Inflammatory macrophage treated with lipopolysaccharide for 4 hours (primary cell): ENCODE measurements at places on chromosomes 3 and 15.

- DNase-seq: peak; percentile 59
Observed at GRCh38 chr3:87260270-87260669, 16.1 kb downstream of the POU1F1 start.

DNA sequence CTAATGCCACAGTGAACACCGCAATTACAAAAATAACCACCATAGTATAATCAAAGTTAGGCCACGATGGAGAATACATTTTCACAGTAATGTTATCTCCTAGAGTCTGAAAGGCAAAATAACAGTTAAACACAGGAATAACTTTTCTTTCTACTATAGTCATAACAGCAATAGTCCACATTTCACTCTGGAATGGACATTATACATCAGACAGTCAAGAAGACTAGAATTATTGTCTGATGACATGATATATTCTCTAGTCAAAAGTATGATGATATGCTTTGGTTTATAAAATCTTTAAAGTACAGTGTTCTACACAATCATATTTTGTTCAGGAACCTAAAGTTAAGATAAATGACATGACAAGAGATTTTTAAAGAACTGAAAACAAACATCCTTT is 18.0 kb downstream of the SPPL2A start:
- no peak for DNase-seq

DNA sequence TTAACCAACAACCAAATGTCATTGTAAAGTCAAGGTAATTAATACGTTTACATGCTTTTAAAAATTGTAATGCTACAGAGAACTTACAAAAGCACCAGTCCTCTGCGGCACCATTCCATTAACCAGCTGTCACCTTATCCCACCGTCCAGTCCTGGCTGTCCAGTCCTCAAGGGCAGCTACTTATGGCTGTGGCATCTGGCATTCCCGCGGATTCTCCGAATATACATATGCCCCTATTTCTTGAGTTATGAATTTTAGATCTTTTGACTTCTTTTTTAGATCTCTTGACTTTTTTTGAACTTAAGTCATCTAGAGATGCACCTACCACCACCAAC is 382 bp upstream of the POMGNT2 start:
- DNase-seq: no peak

DNA sequence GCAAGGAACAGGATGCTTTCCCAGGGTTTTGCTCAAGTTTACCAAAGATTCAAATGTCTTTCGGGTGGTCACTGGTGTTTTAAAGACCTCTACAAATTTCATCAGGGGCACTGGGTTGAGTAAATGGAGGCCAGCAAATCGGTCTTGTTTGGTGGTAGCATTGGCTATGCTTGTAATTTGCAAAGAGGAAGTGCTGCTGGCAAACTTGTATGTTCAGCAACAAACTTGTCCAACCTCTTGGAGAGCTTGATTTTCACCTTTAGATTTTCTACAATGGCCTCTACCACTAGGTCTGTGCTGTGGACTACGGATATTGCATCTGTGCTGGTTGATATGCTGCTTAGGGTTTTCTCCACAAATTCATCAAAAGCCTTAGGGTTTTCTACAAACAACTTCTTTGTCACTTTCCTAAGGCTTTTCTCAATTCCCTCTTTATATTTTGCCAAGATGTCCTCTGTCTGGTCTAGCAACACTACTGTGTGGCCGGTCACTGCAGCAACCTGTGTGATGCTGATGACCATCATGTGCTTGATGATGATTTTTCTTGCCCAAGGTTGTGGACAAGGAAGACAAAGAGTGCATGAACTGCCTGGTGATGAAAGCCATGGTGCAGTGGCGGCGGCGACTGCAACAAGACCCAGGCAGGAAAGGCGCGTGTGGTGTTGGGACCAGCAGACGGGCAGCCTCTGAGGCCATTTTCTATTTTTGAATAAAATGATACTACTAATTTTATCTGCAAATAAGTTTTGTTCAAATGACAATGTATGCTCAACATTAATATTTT is 50.8 kb downstream of the RFX7 start:
- DNase-seq: no peak

DNA sequence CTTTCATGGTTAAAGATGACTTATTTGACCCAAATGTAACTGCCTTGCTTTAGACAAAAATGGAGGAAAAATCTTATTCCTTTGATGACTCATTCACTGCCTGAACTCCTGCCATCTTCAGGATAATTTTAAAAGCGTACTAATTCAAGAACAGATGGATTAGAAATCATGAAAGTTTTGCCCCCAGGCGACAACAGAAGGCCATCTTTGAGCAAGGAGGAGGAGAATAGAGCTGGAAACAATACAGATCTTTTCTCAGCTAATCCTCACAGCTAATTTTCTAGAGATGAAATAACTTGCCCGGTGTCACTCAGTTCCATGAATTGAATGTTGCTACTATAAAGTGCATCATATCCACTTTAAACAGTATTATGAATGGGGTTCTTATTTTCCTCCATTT is 324.7 kb upstream of the RARB start:
- DNase-seq: no peak

DNA sequence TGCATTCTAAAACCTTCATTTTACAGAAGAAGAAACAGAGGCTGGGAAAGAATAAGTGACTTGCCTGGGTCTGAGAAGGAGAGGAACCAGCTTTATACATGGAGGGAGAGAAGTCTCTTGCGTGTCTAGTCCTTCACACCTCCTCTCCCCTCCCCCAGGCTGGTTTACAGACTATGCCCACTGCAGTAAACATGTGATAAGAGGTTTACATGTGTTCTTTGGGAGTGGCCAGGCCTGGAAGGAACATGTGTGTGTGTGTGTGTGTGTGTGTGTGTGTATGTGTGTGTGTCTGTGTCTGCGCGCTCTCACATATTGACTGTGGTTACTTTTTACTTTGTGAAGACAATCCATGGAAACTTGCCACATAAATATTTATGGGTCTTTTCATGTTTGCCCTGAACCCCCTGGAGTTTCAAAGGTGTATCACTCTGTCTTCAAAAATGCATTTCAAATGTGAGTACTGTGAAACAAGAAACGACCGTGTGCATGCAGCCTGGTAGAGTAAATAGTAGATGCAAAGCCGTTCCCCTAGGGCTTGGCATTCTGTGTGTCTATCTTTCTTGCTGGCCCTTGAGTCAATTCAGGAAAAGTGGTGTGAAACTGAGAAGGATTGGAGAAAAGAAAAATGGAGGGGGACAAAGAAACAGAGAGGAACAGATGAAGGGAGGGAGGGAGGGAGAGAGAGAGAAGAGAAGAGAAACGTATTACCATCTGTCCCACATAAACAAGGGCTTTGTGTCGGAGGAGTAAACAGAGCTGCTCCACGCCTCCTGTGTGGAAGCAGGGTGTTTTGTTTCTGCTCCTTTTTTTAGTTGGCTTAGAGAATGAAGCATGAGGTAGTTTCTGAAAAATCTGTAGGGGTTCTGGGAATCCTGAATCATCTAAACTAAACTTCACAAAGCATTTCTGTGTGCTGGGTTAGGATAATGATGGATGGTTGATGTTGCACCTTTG is 51.7 kb downstream of the CLDN11 start:
- no peak for DNase-seq

GRCh38 chr3:18300916-18301315 is 124.2 kb downstream of the SATB1 start:
- DNase-seq: no peak

DNA sequence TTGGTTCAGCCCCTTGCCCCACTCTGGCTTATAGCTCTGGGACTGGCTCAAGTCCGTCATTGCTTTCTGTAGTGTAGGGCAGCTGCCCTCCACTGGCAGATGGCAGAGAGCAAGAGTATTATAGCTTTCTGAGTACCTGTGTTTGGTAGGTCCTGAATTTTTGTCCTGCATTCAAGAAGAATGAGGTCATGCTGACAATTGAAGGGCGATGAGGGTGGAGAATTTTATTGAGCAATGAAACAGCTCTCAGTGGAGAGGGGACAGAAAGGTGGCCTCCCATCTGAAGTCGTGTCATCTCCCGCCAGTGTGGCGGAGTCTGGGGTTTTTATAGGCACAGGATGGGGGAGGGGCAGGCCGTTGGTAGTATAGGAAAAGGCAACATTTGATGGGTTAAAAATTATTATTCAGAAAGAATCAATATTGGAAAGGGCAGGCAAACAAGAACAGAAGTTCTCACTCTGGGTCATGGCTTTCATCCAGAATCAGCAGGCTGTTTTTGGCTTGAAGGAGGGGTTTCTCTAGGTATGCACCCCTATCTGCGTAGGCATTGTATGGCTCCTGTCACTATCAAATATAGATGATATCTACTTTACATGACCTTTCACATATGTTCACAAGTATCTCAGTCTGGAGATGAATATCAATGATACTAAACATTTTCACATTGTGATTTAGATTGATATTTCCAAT is 1239.7 kb upstream of the ALCAM start:
- no peak for DNase-seq

DNA sequence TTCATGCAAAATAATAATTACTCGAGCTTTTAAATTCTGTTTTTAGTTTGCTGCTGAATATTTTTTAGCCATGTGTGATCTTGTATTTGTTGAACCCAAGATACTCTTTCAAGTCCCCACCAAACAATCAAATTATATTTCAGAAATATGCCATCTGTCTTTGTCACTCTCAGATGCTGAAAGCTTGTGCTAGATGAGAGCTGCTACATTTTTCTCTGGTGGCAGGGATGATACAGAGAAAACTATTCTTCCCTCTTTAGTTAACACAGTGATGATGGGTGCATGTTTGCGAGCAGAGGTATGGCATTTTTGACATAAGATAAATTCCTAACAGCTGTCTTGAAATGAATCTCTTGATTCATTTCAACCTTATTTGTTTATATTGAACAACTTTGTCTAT is 100.6 kb upstream of the NPHP3 start:
- no peak for DNase-seq

- DNase-seq: no peak
Observed at GRCh38 chr3:9786825-9787669, 5.2 kb downstream of the TADA3 start.

DNA sequence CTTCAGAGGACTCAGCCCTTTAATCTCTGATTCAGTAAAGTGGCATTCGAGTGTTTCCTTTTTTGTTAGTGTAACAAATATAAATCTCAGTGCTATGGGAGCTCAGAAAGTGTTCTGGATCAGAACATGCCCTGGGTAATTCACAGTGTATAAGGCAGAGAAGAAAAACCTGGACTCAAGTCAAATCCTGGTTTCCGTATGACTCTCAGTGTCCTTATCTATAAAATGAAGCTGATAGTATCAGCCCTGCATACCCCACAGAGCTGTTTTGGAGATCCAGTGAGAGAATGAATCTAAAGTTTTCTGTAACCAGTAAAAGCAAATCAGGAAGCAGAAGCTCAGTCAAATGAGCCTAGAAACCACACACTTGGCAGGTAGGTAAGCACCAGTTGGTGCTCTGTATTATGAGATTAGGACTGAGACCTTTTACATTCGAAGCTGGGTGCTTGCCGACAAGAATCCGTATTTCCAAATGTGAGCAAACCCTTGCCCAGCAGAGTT is 67.2 kb downstream of the IL1RAP start:
- DNase-seq: no peak

DNA sequence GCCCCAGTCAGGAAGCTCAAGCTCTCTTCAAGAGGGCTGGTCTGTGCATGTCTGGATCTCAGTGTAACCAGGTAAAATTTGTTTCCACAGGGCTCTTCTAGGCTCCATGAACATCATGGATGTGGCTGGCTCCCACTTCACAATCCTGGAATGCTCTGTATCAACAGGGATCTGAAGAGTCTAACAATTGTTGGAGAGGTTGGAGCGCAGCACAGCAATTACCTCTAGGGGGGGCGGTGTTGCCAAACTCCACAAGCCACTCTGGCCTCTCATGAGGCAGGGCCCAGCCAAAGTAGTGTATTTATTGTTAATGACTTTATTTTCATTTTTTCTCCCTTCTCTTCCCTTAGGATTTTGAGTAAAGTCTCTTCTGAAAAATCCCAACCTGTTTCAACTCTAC is 6.1 kb upstream of the EIF2B5 start:
- peak; percentile 36 for DNase-seq

DNA sequence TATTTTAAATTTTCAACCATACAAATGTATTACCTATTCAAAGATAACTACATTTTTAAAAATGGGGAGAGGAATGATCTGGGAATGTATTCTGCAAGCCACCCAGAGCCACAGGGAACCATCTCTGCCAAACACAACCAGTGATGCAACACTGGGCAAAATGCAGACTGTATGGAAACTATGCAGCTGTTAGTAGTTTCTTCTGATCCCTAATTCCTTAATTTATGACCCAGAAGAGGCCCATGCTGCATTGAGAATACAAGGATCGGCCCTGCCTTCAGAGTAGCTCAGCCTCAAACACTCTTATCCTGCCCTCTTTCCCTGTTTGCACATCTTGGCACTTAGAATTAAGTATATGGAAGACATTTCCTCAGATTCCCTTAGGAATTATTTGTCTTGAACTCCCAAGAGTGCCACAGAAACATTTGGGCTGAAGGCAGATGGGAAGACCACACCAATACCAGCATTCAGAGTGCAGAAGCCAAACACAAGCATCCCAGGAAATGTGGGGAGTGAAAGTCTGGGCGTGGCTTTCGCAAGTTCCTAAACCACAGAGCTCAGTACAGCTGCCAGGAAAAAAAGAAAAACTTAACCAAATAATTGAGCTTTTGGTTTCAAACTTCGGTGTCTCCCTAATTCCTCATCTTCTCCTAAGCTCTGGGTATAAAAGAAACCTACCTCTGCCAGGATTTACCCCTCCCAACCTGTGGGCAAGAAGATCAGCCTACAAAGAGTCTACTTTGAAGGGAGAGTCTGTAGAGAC is 5.3 kb downstream of the SNUPN start:
- DNase-seq: peak; percentile 63

- no peak for DNase-seq
Observed at GRCh38 chr3:177905173-177906125, 630.8 kb upstream of the KCNMB2 start.

GRCh38 chr3:134609821-134610431 is 40.9 kb downstream of the KY start:
- no peak for DNase-seq

DNA sequence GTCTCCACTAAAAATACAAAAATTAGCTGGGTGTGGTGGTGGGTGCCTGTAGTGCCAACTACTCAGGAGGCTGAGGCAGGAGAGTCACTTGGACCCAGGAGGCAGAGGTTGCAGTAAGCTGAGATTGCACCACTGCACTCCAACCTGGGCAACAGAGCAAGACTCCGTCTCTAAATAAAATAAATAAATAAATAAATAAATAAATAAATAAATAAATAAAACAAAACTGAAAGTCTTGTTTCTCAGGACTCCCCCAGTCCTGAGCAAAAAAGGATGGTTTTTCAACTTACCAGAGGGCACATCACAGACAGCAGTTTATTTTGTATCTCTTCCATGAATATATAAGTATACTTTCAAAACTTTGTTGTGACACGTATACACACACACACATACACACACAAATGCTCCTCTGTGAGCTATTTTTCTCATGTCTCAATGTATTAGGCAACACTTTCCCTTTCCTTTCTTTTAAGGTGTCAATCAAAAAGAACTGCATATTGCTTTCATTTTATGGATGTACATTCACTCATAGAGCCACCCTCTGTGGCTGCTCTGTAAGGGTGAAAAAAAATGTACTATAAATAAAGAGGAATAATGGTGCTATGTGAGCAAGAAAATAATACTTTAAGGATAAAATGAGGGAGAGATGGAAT is 54.8 kb upstream of the MITF start:
- peak; percentile 77 for DNase-seq
